ENCODE measurements at places on chromosomes 16 and 17.

DNA sequence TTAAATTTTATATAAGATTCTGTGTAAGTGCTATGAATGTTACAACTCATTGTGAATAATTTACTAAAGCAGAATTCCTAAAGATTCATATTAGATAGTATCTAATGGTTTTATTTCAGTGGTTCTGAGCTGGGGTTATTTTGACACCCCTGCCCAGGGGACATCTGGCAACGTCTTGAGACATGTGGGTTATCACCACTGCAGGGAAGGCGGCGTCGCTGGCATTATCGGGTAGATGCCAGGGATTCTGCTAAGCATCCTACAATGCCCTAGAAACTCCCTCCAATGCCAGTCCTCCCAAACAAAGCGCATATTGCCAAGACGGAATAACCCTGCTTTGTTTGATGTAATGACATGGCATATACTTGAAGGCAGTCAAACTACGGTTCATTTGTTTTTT lies 372.3 kb upstream of the ZFHX3 start:
- no peak for DNase-seq

DNA sequence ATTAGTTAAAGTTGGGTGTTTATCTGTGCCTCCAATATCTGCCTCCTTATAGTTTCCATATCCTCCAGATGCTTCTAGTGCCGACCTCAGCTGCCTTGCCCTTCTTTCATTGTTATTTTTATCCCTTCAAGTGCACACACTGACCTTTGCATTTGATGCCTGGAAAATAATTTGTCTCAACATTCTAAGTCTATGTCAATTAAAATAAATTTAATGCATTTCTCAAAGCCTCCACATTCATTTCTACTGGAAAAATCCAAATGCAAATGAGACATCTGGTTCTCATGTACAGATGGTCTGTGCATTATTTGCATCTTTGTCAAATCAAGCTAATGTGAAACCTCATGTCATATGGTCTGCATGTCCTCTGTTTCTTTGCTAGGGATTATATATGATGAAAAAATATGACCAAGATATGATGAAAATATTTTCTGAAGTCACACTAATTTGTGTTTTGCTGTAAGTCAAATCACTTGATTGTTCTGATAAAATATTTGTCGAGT lies 61.4 kb downstream of the TMEM100 start:
- no peak for DNase-seq

DNA sequence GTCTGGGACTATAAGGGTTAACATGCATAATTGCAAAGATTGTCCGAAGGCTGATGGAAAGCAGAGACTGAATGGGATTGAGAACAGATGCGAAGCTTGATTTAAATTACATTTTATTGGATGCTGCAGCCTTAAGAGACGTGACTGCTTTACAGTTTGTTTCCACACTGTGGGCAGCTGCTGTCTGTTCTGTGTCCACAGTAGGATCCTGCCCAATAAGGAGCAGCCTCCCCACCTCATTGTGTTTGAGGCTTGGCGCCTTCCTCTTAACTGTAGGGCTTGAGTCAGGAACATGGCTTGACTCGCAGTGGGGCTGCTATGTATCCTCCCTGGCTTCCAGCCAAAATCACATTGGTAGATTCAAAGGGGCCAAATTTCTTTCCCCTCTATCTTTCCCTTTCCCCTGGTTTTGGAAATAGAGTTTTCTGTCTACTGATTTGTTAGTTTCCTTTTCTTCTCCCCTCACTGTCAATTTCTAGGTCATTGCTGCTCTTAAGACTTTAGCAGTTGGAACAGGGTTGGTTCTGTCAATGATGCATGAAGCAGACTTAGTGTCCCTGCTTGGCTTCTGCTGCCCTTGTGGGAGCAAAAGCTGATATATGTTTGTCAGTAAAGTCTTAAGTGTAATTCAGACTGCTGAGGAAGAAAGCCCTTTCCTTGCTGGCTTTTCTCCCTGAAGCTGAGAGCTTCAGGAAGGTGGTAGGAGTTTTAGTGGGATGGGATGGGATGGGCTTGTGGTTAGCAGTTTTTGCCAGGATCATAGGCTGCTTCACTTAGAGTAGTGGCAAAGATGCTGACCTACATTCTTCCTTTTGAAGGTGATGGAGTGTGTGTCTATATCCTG lies 5.0 kb upstream of the RARA start:
- DNase-seq = no peak

- no peak for DNase-seq
Observed at GRCh38 chr17:32636598-32637218, 149.9 kb downstream of the CDK5R1 start.

DNA sequence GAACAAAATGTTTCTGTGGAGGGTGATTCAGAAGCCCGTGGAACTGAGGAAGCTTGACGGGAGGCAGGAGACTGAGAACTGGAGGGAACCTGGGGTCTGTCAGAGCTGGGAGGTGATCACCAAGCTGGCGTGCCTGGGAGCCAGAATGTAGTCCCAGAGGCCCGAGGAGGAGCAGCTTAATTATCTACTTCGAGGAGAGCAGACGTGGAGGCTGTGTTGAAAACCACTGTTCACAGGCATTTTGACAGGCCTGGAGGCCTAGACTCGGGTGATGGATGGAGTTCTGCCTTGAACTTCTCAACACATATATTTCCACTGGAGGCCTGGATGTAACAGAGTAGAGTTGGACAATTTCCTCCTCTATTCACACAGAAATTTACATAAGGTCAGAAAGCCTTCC lies 177.7 kb upstream of the SALL1 start:
- DNase-seq = no peak

DNA sequence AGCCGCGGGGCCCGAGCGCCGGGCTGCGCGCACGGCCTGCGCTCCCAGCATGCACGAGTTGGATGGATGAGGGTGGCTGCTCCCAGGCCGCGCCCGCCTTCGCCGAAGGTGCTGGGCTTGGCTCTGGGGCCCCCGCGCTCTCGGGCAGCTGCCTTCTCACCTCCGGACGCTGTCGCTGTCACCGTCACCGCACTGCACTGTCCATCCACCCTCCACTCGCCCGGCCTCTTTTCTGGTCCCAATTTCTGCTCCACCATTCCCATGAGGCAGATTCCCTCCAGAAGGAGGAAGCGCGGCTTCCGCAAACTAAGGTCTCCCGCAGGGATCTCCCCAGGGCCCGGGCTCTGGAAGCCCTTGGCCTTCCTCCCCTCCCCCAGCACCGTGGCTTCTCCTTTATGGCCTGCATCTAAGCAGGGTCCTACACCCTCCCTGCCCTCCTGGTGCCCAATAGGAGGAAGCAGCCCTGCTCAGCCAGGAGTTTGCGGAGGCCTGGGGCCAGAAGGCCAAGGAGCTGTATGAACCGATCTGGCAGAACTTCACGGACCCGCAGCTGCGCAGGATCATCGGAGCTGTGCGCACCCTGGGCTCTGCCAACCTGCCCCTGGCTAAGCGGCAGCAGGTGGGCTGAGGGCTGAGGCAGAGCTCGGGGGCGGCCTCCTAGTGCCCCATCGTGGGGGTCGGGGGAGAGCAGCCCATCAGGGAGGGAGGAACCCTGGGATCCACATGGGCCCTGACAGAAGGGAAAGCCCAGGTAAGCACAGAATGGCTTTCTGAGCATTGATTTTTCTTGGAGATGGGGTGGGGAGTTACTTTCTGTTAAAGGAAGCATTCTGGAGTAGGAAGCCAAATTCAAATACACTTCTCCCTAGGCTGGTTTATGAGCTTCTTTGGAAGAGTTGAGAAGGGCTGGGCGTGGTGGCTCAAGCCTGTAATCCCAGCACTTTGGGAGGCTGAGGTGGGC lies 899 bp downstream of the ACE start:
- DNase-seq = no peak

DNA sequence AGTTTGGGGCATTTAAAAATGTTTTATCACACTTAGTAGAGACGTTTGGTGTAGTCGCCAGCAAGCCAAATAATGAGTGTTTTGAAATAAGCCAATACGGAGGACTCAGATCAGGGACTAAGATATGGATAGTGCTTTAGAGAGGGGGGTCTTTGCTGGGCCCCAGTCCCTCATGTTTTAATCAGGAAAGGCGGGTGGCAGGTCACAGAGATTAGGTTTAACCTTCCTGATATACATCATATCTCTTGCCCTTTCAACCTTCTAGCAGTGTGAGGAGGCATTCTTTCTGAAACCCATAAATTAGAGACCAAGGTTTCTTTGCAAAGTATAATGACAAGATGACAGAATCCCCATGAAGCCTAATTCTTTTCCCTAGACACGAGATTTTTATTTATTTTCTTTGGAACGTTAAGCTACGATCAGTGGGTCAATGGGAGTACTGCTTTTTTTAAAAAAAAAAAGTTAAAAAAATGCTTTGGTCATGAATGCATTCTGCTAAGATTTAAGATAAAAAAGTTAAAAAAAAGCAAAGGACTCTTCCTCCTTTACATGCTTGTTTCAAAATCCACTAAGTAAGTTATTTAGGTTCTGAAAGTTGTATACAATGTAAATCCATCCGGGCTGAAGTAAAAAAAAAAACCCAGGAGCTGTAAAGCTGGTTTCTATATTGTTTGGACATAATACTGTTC lies 572.1 kb upstream of the SALL1 start:
- DNase-seq = no peak

DNA sequence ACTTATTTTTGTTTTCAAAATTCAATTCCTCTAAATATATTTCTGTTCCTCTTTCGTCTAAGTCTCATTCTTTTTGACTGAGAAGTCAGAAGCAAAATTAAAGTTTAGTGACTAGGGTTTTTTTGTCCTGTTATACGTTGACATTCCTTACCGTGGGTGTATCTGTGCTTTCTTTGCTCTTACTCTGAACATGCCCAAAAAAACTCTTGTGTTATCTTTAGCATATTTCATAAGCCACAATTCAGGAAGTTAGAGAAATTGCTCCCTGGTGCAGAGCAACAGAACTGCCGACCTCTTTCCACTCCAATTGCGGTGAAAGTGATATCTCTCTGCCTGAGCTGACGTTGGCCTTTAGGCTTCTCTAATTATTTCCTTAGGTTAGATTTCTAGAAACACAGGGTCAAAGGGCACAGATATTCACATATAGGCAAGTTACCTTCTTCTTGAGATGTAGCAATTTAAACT lies 65.7 kb downstream of the CENPV start:
- DNase-seq = no peak

DNA sequence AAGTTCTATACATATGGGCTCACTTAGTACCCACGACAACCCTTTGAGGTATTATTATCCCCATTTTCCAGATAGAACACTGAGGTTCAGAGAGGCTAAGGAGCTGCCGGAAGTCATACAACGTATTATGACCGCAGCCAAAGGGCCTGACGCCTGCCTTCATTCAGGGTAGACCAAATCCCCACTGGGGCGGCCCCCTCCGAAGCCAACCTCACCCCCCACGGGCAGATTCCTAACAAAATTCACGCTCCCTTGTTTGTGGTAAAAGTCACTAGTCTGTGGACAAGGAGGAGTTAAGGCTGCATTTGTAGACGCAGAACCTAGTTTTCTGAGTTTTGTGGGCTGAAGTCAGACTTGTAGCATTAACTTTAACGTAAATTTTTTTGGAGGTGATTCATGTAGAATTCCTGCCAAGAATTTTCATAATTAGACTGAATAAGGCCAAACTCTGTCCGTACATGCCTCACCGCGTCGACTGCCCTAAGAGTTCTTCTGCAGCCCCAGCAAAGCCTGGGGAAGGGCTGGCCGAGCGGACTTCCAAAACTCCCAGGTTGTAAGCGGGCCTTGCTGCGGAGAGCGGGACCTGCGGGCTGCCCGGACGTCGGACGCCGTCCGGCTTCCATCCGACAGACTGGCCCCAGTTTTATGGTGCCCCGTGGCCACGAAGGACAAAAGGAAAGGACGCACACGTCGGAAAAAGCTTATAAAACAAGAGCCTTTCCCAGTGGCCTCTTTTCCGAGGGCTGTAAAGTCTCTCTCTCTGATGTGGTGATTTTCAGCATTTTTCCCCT lies 75.7 kb downstream of the NXN start:
- no peak for DNase-seq

Measured in head of caudate nucleus (tissue), 42 donors.